NCI-H1436 (cell line): ENCODE measurements at places on chromosomes 1 and 21.

DNA sequence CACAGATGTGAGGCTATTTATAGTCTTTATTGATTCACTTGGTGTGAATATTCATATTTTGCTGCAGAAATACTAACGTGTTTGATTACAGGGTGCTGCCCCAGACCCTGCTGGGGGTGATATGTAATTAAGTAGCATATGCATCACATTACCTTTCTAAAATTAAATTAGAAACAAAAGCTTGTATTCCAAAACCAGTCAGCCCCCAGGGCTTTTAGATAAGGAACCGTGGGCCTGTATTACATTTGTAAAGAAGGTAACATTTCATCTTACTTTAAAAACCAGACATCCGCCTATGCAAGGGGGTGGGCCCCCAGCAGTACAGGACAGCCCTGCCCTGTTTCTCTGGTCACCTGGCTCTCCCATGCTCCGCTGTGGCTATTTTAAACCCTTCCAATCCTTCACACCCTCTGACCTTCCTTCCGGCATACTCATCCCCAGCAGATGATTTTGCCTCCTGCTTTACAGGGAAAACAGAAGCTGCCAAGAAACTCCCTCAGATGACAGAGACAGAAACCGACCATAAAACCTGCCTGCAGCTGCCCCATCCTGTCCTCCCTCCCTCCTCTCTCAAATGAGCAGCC, 22.0 kb upstream of the KCNC4 start:
- DNase-seq, result no peak

DNA sequence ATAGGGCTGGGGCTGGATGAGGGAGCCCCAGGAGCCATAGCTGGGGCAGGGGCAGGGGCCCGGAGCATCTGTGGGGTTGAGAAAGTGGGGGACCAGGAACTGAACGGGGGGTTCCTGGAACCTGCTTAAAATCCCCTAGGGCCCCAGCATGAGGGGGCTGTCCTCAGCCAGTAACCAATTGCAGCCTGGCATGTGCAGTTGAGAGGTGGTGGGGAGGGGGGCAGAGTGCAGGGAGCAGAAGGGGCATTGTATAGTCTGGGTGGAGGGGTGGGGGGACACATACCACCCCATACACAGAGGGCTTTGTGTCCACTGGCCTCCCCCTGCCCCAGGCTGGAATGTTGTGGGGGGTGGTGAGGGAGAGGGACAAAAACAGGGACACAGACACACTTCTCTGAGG, at the start of gene MPZ:
MPZ (minus strand) TSS at position 101 of the 400 bp plus-strand sequence; CDS start at position 38, 63 bp downstream.
- no peak for DNase-seq

DNA sequence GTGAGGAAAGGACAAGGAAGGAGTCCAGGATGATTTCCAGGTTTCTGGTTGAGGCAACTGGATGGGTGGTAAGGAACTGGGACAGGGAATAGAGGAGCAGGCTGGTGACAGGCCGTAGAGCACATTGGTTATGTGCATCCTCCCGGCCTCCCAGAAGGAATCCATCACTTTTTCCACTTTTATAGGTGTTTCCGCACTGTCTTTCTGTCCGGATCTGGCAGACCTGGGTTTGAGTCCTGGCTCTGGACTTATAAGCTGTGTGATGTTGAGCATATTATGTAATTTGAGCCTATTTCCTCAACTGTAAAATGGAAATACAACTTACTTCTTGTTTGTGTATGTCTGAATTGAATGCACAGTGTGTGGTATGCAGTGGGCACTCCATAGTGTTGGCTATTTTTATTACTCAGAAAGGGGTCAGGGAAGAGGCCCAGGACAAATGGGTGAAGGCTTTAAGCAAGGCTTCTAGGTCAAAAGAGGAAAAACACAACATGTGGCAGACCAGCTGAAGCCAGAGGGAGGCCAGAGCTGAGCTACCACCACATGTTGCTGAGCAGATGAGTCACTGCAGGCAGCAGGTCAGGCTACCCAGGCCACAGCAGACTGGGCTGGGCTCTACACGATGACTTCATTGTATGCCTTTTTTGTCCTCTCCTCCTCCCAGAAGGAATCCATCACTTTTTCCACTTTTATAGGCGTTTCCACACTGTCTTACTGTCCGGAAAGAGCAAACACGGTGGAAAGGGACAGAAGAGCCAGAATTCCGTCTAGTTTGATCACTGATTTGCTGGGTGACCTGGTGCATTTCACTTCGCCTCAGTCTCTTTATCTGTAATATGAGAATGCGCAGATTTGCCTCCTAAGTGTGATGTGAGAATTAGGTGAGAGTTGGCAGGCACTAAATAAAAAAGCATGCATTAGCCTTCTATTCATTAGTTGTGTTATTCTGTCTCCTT, 791 bp upstream of the MAST2 start:
- DNase-seq, result no peak

GRCh38 chr1:26554781-26555180, 25.2 kb downstream of the RPS6KA1 start:
- no peak for DNase-seq

GRCh38 chr1:203704120-203704519, 60.9 kb upstream of the LAX1 start:
- no peak for DNase-seq

GRCh38 chr1:184900507-184900906, 73.8 kb downstream of the NIBAN1 start:
- DNase-seq, result no peak

- peak; percentile 38 for DNase-seq
Observed at GRCh38 chr21:19013916-19014315, 610.3 kb upstream of the TMPRSS15 start.

- no peak for DNase-seq
Observed at GRCh38 chr21:44919913-44920693, 596 bp downstream of the ITGB2 start.

GRCh38 chr1:210222340-210223006, 10.1 kb upstream of the SERTAD4 start:
- no peak for DNase-seq

DNA sequence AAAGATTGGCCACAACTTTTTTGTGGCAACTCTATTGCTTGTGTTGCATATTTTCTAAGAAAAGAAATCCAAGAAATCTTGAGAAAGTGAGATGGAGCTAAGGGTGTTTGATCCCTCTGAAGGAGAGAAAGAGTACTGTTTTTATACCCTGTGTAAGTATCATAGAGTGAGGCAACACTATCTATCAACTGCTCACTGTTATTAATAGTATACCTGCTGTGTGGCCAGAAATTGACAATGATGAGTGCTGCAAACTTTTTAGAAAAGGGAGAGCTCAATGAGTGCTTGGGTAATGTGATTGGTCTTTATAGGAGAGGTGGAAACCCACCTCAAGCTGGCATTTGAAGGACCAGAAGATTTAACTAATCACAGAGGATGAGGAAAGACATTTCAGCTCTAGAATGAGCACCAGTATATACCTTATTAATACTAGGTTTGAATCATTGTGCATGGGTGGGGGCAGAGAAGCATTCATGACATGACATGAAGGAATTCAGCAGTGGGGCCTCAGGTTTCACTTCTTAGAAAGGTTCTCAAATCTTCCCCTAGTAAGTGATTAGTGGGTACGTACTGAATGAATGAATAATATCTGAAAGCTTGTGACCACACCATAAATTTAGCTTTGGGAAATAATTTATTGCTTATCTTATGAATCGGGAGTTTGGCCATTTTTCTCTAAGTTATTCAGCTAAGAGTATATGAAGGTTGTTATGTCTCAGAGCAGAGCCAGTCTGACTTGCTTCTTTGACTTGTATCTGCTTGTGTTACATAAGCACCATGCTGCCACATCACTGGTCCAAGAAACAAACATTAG, 169.2 kb upstream of the SGIP1 start:
- DNase-seq, result no peak

GRCh38 chr1:156691665-156692440, 13.5 kb downstream of the CRABP2 start:
- DNase-seq, result no peak

DNA sequence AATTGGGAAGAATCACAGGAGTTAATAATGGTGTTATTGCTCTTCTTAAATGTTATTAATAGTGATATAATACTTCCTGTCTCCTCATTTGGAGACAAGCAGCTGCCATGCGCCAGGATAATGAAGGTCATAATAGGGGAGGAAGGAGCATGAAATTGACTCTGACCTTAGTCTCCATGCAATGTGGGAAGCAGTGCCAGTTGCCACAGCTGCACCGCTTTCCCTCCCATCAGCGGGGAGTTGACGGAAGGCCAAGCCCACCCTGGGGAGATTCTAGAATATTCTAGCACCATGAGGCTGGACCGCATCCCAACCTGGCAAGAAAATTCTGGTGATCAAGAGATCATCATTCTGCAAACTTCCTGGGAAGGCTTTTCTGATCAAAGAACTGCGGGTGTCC, 11.0 kb upstream of the OLIG1 start:
- DNase-seq, result no peak

- no peak for DNase-seq
Observed at GRCh38 chr1:18018366-18018765, 89.2 kb upstream of the IGSF21 start.

GRCh38 chr1:215863796-215864195, 296.7 kb downstream of the KCTD3 start:
- no peak for DNase-seq

GRCh38 chr1:112264010-112264409, 132.0 kb upstream of the CTTNBP2NL start:
- DNase-seq, result no peak

GRCh38 chr1:174654560-174654959, 206.8 kb downstream of the GPR52 start:
- no peak for DNase-seq

- no peak for DNase-seq
Observed at GRCh38 chr1:221655766-221656305, 86.1 kb downstream of the DUSP10 start.

DNA sequence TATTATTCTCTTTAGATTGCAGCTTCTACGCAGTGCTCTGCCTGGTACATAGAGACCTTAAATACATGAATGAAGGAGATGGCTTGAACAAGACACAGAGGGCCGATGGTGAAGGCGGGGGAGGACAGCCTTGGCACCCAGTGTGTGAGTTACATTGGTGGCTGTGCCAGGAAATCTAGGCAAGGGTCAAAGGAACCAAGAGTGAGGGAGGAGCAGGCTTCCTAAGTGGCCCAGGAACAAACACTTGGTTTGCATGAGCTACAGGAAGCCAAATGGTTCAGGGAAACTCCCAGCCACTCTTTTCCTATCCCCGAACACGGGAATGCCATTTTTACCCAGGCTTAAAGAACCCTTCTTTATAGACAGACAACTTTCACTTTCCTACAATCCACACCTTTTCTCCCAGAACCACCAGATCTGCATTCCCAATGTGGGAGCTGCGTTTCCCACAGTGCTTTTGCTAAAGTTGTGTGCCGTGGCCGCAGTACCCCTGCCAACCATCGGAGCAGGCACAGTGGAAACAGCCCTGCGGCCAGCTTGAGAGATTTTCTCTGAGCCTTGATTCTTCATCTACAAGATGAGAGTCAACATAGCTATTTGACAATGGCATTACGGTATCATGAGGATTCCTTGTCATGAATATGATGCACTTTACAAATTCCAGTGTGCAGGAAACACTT, 3.5 kb upstream of the CLEC20A start:
- no peak for DNase-seq

- DNase-seq, result no peak
Observed at GRCh38 chr1:89698020-89698560, 65.2 kb downstream of the LRRC8C start.

- no peak for DNase-seq
Observed at GRCh38 chr21:25283720-25284119, 323.6 kb downstream of the MRPL39 start.

DNA sequence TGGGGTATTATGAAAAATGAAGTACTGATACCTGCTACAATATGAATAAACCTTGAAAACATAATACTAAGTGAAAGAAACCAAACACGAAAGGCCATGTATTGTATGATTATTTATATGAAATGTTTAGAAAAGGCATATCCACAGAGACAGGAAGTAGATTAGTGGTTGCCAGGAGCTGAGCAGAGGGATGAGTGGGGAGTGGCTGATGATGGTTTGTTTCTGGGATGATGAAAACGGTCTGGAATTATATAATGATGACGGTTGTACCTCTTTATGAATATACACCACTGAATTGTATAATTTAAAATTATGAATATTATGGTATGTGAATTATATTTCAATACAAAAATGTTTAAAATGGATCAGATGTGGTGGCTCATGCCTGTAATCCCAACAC, 63.8 kb upstream of the MPC2 start:
- no peak for DNase-seq

GRCh38 chr1:58206749-58207148, 339.8 kb downstream of the OMA1 start:
- DNase-seq, result no peak

GRCh38 chr1:44507490-44508396, 102.7 kb downstream of the RNF220 start:
- no peak for DNase-seq

- DNase-seq, result no peak
Observed at GRCh38 chr21:26710155-26710554, 135.1 kb downstream of the ADAMTS1 start.

DNA sequence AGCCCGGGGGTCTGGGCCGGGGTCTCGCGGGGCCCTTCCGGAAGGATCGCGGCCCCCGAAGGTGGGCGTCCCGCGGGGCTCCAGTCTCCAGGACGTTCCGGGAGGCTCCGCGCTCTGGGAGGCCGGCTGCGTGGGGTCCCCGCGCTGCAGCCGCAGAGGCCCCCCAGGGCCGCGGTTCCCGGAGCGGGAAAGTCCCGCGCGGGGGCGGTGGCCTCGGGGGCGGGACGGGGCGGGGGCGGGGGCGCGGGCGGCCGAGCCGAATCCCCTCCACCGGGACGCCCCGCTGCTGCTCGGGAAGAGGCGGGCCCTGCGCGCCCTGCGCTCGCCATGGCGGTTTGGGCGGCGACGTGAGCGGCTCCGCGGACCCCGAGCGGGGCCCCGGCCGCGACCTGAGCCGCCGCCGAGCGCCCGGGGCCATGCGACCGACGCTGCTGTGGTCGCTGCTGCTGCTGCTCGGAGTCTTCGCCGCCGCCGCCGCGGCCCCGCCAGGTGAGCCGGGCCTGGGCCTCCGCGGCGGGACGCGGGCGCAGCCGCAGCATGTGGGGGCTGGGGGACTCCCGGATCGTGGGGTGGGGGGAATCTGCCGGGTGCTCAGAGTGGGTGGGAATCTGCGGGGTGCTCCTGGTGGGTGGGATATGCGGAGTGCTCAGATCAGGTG, at the start of gene IFNGR2:
IFNGR2 (plus strand) TSS at position 286 of the 658 bp plus-strand sequence; CDS start at position 417, 131 bp downstream.
- no peak for DNase-seq
